ENCODE measurements at places on chromosomes 16 and 17.

GRCh38 chr17:82687375-82687861 is 11.1 kb downstream of the RAB40B start:
- no peak for DNase-seq
- H3K4me1 ChIP-seq: peaks cover 10% of the 10 kb centered on the region
- no peak overlapping the region for H3K4me3 ChIP-seq
- no peaks in the 10 kb centered on the region for H3K36me3 ChIP-seq

GRCh38 chr17:7915179-7915610 is 894 bp downstream of the RNF227 start:
- H3K4me1 ChIP-seq: peaks cover 4% of the 10 kb centered on the region
- no peak for DNase-seq
- H3K27ac ChIP-seq: no peak overlapping the region
- H3K4me3 ChIP-seq: peak overlapping the region; percentile 45

DNA sequence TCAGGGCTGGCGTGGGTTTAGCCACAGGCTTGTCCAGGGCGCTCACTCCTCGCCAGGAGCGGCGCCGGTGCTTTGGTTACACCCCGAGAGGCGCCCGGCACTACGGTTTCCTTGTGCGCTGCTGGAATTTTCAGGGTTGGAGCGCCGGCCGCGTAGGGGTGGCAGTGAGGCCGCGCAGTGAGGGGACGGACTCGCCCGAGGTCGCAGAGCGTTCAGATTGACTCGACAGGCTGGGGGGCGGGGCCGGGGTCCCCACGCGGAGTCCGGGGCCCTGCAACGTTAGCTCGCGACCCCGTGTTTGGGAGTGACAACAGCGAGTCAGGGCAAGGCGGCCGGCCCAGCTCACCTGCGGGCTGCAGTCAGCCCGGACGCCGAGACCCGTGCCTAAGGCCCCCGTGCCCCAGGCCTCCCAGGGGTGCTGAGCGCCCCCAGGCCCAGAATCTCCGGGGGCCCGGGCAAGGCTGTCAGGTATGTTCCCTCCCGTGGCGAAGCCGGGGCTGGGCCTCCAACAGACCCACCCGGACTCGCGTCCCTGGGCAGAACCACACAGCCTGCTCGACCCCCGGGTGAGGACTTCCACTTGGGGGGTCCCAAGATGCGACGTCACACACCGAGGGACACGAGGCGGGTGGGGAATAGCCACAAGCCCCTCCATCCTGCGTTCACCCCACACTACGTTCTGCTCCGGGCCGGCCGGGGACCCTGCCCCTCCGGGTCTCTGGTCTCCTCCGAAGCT is 1.3 kb upstream of the ACTG1 start:
- H3K4me1 ChIP-seq: peaks cover 33% of the 10 kb centered on the region
- H3K27ac ChIP-seq: no peak overlapping the region
- no peaks in the 10 kb centered on the region for H3K36me3 ChIP-seq
- DNase-seq: peak; percentile 85

DNA sequence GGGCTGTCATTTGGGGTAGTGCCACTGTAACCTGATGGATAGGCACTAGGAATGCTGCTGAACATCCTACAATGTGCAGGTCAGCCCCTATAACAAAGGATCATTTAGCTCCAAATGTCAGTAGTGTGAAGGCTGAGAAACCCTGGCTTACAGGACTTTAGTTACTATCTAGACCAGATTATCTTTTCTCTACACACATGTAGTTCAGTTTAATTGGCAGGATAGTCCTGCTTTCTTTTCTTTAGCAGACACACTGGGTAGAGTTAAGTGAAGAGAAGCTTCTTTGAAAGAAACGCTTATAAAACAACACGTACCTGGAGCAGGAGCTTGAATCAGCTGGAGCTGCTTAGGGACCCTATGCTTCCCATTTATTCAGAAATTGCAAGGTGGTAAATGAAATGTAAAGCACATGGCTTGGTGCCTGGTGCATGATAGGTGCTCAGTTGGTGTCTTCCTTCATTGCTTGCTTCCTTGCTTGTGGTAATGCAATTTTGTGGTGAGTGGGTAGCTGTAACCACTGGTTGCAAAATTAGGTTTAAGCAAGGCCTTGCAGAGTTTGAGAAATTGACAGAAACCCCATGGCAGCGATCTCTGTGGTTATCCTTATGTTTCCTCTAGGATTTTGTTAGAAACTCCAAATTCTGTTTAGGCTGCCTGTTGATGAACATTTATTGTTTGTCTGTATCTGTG is 9.4 kb downstream of the METTL9 start:
- H3K4me1 ChIP-seq: peaks cover 55% of the 10 kb centered on the region
- peak overlapping the region; percentile 22 for H3K27ac ChIP-seq
- H3K4me3 ChIP-seq: no peak overlapping the region
- no peaks in the 10 kb centered on the region for H3K27me3 ChIP-seq

DNA sequence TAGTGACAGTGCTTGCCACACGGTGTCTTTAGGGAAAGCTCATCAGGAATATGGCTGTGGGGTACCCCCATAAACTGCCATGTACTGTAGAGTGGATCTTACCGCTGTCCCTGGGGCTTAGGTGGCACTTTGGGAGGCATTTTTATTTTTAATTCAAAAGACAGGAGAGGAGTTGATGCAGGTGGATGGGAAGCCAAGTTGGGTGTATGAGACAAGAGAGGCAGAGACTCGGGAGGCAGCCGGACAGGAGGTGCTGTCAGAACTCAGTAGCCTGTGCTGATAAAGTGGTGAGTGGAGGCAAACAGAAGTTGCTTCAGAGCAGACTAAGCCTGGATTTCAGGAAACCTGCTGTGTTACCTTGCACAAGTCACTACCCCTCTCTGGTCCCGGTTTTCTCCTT is 185.9 kb downstream of the TMEM132E start:
- peaks cover 6% of the 10 kb centered on the region for H3K4me1 ChIP-seq
- no peak overlapping the region for H3K27ac ChIP-seq
- DNase-seq: no peak
- H3K27me3 ChIP-seq: no peaks in the 10 kb centered on the region
- H3K4me3 ChIP-seq: no peak overlapping the region

GRCh38 chr16:76294396-76295214 is 17.4 kb downstream of the CNTNAP4 start:
- H3K27ac ChIP-seq: no peak overlapping the region
- H3K36me3 ChIP-seq: no peaks in the 10 kb centered on the region
- H3K4me1 ChIP-seq: no peaks in the 10 kb centered on the region
- no peak for DNase-seq
- no peaks in the 10 kb centered on the region for H3K27me3 ChIP-seq
- H3K4me3 ChIP-seq: no peak overlapping the region

DNA sequence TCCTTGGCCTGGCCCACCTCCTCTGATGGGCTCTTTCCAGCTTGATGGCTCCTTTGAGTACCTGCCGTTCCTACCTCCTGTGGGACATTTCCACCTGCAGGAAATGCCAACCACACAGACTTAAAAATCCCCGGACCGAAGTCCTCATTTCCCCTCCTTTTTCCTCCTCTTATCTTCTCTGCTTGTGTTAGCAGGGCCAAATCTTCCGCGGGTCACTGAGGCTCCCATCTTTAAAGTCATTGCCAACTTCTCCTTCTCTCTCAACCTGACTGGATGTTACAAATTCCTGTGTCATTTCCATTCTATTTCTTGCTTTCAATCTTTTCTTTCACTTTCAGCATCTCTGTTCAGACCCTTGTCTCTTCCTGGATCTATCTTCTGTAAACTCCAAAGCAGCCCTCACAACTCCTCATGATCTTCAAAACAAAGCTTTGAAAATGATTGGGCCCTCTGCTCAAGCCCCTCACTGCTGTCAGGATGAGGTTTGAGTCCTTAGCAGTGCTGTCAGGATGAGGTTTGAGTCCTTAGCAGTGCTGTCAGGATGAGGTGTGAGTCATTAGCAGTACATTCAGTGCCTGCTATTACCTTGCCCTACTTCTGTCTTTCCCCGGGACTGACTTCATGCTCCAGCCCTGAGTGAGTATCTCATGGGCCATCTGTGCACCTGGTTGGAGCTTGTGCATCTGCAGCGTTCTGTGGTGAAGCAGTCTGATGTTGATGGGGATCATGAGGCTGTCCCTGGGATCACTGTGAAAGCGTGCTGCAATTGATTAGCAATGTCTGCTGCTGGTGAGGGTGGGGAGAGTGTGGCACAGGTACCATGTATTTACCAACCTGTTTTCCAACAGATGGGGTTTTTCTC is 100.1 kb downstream of the IRF8 start:
- peaks cover 9% of the 10 kb centered on the region for H3K4me1 ChIP-seq
- no peaks in the 10 kb centered on the region for H3K27me3 ChIP-seq

- no peak overlapping the region for H3K27ac ChIP-seq
- peak; percentile 94 for DNase-seq
- H3K4me3 ChIP-seq: peak overlapping the region; percentile 96
Measured at GRCh38 chr16:58249780-58250478, 44.9 kb downstream of the PRSS54 start.

GRCh38 chr17:40021451-40021971 is 6.3 kb downstream of the CSF3 start:
- no peaks in the 10 kb centered on the region for H3K27me3 ChIP-seq
- no peak overlapping the region for H3K4me3 ChIP-seq
- no peaks in the 10 kb centered on the region for H3K36me3 ChIP-seq
- no peak for DNase-seq

- no peak overlapping the region for H3K27ac ChIP-seq
- H3K36me3 ChIP-seq: no peaks in the 10 kb centered on the region
- no peaks in the 10 kb centered on the region for H3K27me3 ChIP-seq
- H3K4me1 ChIP-seq: peaks cover 4% of the 10 kb centered on the region
Measured at GRCh38 chr17:65888649-65889048, 303.3 kb downstream of the CEP112 start.

- H3K4me1 ChIP-seq: peaks cover 9% of the 10 kb centered on the region
- no peaks in the 10 kb centered on the region for H3K36me3 ChIP-seq
- no peak for DNase-seq
- H3K27ac ChIP-seq: no peak overlapping the region
Measured at GRCh38 chr16:50270510-50271147, 4.3 kb downstream of the ADCY7 start.

GRCh38 chr16:66898207-66898606 is 17.9 kb downstream of the PDP2 start:
- no peak overlapping the region for H3K4me3 ChIP-seq
- no peaks in the 10 kb centered on the region for H3K36me3 ChIP-seq
- H3K4me1 ChIP-seq: no peaks in the 10 kb centered on the region
- H3K27ac ChIP-seq: no peak overlapping the region
- no peaks in the 10 kb centered on the region for H3K27me3 ChIP-seq

DNA sequence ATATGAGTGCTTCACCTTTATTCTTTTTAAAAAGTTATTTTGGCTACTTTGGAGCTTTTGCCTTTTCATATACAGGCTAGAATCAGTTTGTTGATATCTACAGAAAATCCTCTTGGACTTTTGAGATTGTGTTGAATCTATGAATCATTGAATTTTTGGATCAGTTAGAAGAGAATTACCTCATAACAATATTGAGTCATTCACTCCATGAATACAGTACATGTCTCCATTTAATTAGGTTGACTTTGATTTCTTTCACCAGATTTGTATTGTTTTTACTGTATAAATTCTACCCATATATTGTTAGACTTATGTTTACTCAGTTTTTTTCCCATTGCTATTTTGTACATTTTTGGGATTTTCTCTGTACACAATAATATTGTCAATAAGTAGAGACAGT is 54.4 kb downstream of the TAOK1 start:
- no peak overlapping the region for H3K4me3 ChIP-seq
- no peaks in the 10 kb centered on the region for H3K4me1 ChIP-seq
- no peaks in the 10 kb centered on the region for H3K27me3 ChIP-seq

DNA sequence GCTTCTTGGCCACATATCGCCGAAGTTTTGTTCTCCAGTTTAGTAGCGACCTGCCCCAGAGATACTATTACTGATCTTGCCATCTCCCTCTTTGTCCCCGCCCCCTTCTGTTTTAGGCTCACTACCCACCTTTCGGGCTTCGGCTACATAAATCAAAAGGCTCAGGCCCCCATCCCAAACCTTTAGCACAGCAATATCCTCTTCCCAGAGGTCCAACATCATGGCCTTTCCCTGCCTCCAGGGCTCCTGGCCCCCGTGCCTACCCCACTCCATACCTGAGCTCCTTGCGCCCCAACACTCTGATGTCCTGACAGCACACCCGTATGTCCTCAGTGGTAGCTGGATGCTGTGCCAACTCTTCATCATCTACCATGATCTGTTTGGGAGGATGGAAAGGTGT is 2.9 kb upstream of the PSMC5 start:
- no peak for DNase-seq
- no peak overlapping the region for H3K4me3 ChIP-seq
- no peak overlapping the region for H3K27ac ChIP-seq
- H3K27me3 ChIP-seq: no peaks in the 10 kb centered on the region
- peaks cover 11% of the 10 kb centered on the region for H3K4me1 ChIP-seq

- H3K27me3 ChIP-seq: no peaks in the 10 kb centered on the region
- no peak overlapping the region for H3K4me3 ChIP-seq
- H3K36me3 ChIP-seq: no peaks in the 10 kb centered on the region
- H3K4me1 ChIP-seq: no peaks in the 10 kb centered on the region
Measured at GRCh38 chr17:83065660-83066542, 13.5 kb upstream of the METRNL start.

DNA sequence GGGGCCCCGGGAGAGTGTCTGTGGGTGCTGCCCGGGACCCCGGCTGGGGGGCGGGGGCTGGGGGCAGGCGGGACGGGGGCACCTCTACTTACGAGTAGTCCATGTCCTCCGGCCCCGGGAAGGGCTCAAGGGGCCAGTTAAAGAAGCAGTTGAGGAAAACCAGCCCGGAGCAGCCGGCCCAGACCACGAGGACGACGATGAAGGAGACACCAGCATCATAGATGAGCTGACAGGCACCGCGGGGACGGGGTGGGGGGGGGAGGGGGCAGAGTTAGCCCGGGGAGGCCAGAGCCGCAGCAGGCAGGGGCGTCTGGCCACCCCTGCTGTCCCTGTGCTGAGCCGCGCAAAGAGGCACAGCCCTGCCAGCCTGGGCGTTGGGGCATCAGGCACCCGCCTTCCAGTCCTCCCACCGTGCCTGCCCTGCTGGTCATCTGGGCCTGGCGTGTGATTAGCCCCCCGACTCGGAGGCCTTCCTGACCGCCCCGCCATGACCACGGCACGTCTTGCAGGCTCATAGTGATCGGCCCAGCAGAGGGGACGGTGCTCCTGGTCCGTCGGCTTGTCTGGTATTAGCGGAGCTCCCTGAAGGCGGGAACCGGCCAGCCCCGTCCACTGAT is 29.0 kb upstream of the PITPNA start:
- no peaks in the 10 kb centered on the region for H3K4me1 ChIP-seq
- no peak for DNase-seq
- no peaks in the 10 kb centered on the region for H3K27me3 ChIP-seq
- H3K27ac ChIP-seq: no peak overlapping the region

- no peak overlapping the region for H3K4me3 ChIP-seq
- no peaks in the 10 kb centered on the region for H3K36me3 ChIP-seq
- H3K27ac ChIP-seq: no peak overlapping the region
- no peaks in the 10 kb centered on the region for H3K27me3 ChIP-seq
Measured at GRCh38 chr17:44932096-44932786, 15.3 kb downstream of the KIF18B start.

- H3K36me3 ChIP-seq: no peaks in the 10 kb centered on the region
- no peak overlapping the region for H3K27ac ChIP-seq
- no peaks in the 10 kb centered on the region for H3K27me3 ChIP-seq
- H3K4me3 ChIP-seq: no peak overlapping the region
Measured at GRCh38 chr17:75507733-75508719, 7.3 kb downstream of the CASKIN2 start.

- H3K4me1 ChIP-seq: no peaks in the 10 kb centered on the region
- peaks cover 28% of the 10 kb centered on the region for H3K27me3 ChIP-seq
- no peak for DNase-seq
- no peak overlapping the region for H3K27ac ChIP-seq
Measured at GRCh38 chr16:71432906-71433305, 8.9 kb downstream of the TLE7 start.

All from neural progenitor cell (in vitro differentiated cells).